Activated naive CD4-positive, alpha-beta T cell treated with anti-CD3 and anti-CD28 coated beads, Interleukin-2, amount 10 ng/mL, durations not matched to agents 7 days and 5 days (primary cell): ENCODE measurements at places on chromosomes 6 and 20.

DNA sequence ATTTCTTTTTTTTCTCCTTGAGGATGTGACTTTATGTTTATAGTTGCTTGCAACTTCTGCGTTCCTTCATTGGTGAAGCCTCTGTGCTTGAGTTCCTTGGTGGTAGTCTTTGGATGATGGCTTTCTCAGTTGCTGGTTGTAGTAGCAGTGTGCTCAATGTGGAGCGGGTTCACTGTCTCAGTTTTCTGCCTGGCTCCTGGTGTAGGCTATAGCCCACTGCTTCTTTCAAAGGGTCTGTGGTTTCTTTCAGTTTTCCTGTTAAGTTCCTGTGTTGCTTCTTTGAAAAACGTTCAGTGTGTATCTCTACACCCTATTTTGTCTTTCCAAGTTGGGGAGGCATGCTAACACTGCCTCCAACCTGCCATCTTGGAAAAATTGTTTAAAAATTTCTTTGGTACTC lies 33.9 kb upstream of the ZBTB24 start:
- H3K4me1 ChIP-seq = peaks cover 33% of the 10 kb centered on the region
- H3K27me3 ChIP-seq = no peaks in the 10 kb centered on the region
- no peaks in the 10 kb centered on the region for H3K36me3 ChIP-seq
- no peak for DNase-seq
- peak overlapping the region; percentile 70 for H3K27ac ChIP-seq

DNA sequence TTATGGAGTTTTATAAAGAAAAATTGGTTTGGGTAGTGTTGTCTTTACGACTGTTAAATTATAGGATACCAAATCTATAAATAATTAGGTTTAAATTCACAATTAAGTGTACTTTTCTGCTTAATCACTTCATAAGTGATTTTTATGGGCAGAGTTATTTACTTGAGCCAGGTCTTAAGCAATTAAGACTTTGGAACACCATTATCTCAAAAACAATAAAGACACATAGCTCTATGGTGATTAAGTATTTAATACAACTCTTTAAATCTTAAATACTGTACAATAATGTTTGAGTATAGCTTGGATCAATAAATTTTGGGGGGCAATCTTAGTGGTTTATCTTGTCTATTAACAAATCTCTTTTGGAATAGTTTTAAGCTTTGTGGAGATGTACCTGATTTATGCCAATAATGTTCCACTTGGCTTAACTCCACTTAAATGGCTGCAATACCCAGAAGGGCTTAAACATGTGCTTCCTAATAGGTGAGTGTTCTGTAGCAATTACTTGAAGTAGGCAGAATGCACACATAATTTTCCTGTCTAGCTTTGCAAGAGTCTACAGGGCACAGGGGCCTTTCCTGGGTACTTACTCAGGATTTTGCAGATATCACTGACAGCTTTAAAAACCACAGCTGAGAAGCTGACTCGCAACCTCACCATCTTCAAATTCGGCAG lies 7.5 kb downstream of the FERMT1 start:
- H3K4me1 ChIP-seq = no peaks in the 10 kb centered on the region
- H3K4me3 ChIP-seq = no peak overlapping the region

GRCh38 chr6:147834084-147834776 lies 325.7 kb downstream of the SAMD5 start:
- no peak overlapping the region for H3K27ac ChIP-seq
- H3K4me3 ChIP-seq = no peak overlapping the region
- H3K36me3 ChIP-seq = no peaks in the 10 kb centered on the region
- no peaks in the 10 kb centered on the region for H3K4me1 ChIP-seq

- no peaks in the 10 kb centered on the region for H3K27me3 ChIP-seq
- no peak for DNase-seq
- H3K4me3 ChIP-seq = no peak overlapping the region
- H3K36me3 ChIP-seq = no peaks in the 10 kb centered on the region
- no peak overlapping the region for H3K27ac ChIP-seq
These were observed 538.3 kb downstream of the GRIK2 start for GRCh38 chr6:101931766-101932165.

DNA sequence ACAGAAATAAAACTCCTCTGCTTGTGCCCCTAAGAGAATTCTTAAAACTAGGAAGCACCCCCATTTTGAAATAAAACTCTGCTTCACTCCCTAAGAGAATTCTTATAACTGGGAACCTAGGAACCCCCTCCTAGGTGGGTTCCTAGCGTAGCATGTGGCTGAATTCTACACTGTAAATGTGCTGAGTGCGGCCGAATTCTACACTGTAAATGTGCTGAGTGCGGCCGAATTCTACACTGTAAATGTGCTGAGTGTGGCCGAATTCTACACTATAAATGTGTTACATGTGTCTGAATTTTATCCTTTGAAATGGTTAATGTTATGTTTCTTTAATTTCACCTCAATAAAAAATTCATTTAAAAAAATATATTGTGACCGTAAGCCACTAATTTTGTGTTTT lies 79.3 kb downstream of the PSMB1 start:
- DNase-seq = no peak
- H3K27me3 ChIP-seq = no peaks in the 10 kb centered on the region
- H3K36me3 ChIP-seq = no peaks in the 10 kb centered on the region
- no peak overlapping the region for H3K27ac ChIP-seq
- H3K4me1 ChIP-seq = no peaks in the 10 kb centered on the region

- no peaks in the 10 kb centered on the region for H3K27me3 ChIP-seq
- H3K36me3 ChIP-seq = no peaks in the 10 kb centered on the region
- H3K4me3 ChIP-seq = no peak overlapping the region
- DNase-seq = no peak
- H3K27ac ChIP-seq = no peak overlapping the region
These were observed 699.7 kb downstream of the DHX35 start for GRCh38 chr20:39661833-39662232.

DNA sequence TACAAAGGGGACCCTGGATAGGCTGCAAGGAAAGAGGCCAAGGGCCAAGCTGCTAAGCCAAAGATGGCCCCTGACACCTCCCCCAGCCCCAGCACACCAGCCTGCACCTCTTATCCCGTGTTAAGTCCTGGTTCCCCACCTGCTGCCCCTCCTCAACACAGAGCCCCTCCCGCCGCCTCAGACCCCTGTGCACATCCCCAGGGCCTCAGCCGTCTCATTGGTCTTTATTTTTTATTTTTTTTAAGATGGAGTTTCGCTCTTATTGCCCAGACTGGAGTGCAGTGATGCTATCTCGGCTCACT lies 37.1 kb upstream of the MDFI start:
- H3K36me3 ChIP-seq = no peaks in the 10 kb centered on the region
- H3K27ac ChIP-seq = no peak overlapping the region
- H3K27me3 ChIP-seq = peaks cover 25% of the 10 kb centered on the region
- H3K4me1 ChIP-seq = peaks cover 2% of the 10 kb centered on the region
- DNase-seq = no peak

- H3K4me1 ChIP-seq = no peaks in the 10 kb centered on the region
- H3K27ac ChIP-seq = no peak overlapping the region
- H3K36me3 ChIP-seq = no peaks in the 10 kb centered on the region
- no peak overlapping the region for H3K4me3 ChIP-seq
- H3K27me3 ChIP-seq = no peaks in the 10 kb centered on the region
These were observed 23.7 kb upstream of the SCRT2 start for GRCh38 chr20:699342-699741.

GRCh38 chr6:113632220-113632864 lies 224.8 kb upstream of the MARCKS start:
- peak overlapping the region; percentile 38 for H3K27ac ChIP-seq
- H3K4me1 ChIP-seq = peaks cover 11% of the 10 kb centered on the region
- H3K4me3 ChIP-seq = no peak overlapping the region
- H3K36me3 ChIP-seq = no peaks in the 10 kb centered on the region
- DNase-seq = no peak

GRCh38 chr20:17874271-17875105 lies 94.1 kb downstream of the SNX5 start:
- H3K36me3 ChIP-seq = peaks cover 2% of the 10 kb centered on the region
- H3K4me1 ChIP-seq = peaks cover 23% of the 10 kb centered on the region
- H3K4me3 ChIP-seq = no peak overlapping the region
- no peak for DNase-seq

GRCh38 chr6:92683748-92684147 lies 735.6 kb downstream of the EPHA7 start:
- H3K36me3 ChIP-seq = no peaks in the 10 kb centered on the region
- H3K4me3 ChIP-seq = no peak overlapping the region
- H3K27ac ChIP-seq = no peak overlapping the region

DNA sequence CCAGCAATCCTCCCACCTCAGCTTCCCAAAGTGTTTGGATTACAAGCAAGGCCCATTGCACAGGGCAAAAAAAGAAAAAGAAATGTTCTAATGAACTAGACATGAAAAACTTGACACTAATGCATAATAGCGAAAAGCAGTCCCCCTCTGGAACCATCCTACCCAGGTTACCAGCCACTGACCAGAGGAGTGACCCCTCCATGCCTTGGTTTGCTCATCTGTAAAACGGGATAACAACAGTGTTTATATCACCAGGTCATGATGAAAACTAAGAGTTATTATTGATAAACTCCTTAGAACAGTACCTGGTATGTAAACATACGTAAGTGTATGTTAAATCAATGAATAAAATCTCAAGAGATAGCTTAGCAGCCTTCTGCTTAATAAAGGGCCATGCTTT lies 3.3 kb upstream of the NHSL1 start:
- no peak overlapping the region for H3K27ac ChIP-seq
- peaks cover 3% of the 10 kb centered on the region for H3K4me1 ChIP-seq

- H3K4me1 ChIP-seq = no peaks in the 10 kb centered on the region
- H3K36me3 ChIP-seq = peaks cover 3% of the 10 kb centered on the region
- no peak for DNase-seq
- H3K27ac ChIP-seq = no peak overlapping the region
These were observed 92.0 kb downstream of the OLIG3 start for GRCh38 chr6:137402143-137402680.

GRCh38 chr6:148523048-148523447 lies 180.4 kb downstream of the SASH1 start:
- no peak overlapping the region for H3K4me3 ChIP-seq
- no peaks in the 10 kb centered on the region for H3K4me1 ChIP-seq
- H3K27ac ChIP-seq = no peak overlapping the region
- H3K36me3 ChIP-seq = no peaks in the 10 kb centered on the region

GRCh38 chr6:75204959-75205775 lies 686 bp downstream of the COL12A1 start:
- peaks cover 5% of the 10 kb centered on the region for H3K36me3 ChIP-seq
- peaks cover 88% of the 10 kb centered on the region for H3K27me3 ChIP-seq
- peaks cover 56% of the 10 kb centered on the region for H3K4me1 ChIP-seq
- peak; percentile 38 for DNase-seq

- peaks cover 24% of the 10 kb centered on the region for H3K4me1 ChIP-seq
- peaks cover 11% of the 10 kb centered on the region for H3K36me3 ChIP-seq
- no peaks in the 10 kb centered on the region for H3K27me3 ChIP-seq
These were observed 7.4 kb downstream of the CEP85L start for GRCh38 chr6:118644007-118644406.
